Stimulated activated CD8-positive, alpha-beta memory T cell treated with anti-CD3 and anti-CD28 coated beads, Interleukin-12 subunit alpha, Interleukin-12 subunit beta, amount 100 ng/mL, for 1 hour (primary cell): ENCODE measurements at places on chromosomes 4 and X.

- no peak for DNase-seq
These were observed 38.1 kb downstream of the NFXL1 start for GRCh38 chr4:47876310-47876709.

GRCh38 chrX:155108427-155108826 is 37.1 kb downstream of the BRCC3 start:
- DNase-seq: no peak

DNA sequence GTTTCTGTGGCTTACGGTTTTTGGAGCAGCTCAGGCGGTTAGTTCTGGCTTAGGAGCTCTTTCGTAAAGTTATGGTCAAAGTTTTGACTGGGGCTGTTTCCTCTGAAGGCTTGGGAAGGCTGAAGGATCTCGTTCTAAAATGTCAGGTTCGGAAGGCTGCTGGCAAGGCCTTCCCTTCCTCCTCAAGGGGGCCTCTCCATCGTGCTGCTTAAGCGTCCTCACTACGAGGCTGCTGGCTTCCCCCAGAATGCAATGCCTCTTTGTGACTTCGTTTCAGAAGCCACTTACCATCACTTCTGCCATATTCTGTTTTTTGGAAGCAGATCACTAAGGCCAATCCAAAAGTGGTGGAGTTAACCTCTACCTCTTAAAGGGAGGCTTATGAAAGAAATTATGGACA is 1196.4 kb upstream of the TENM3 start:
- DNase-seq: no peak

GRCh38 chr4:159220353-159220752 is 117.5 kb downstream of the RAPGEF2 start:
- no peak for DNase-seq

DNA sequence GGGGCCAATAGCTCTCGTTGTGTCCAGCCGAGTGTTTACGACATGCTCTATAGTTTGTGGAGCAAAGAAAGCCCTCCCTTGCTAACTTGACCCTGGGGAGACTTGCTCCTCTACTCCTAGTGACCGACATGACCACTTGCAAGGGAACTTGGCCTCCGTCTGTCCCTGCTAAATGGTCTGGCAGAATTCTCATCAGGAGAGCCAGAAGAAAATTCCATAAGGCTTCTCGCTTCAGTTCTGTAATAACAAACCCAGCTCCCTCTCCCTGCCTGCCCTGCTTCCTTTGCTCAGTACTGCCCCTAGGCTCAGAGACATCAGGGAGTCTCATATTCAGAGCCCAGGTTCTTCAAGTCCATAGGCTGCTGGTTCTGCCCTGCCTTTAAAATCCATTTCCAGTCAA is 13.0 kb downstream of the DOCK11 start:
- DNase-seq: no peak

DNA sequence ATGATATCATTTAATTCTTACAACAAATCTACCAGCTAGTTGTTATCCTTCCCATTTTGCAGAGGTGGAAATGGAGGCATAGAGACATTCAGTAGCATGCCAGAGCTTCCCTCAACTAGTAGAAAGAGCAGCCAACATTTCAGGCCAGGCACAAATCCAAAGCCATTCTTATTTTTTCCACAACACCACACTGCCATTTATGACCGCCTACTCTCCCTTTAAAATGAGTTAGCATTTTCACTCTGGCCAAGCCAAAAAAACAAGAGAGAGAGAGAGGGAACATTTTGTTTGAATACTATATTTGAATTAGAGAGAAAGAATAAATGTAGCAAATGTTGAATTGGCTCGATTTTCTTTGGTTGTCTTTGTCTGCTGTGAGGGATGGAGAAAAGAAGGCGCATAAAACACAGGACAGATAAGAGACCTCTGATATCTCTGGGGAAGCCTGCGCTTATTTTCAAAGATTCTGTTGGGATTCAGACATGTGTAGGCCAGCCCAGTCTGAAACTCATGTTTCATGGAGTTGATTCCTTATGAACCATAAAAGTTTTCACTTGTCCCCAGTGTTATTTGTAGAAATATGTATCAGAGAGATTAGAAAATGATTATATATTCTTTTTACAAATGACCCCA is 265.7 kb downstream of the RAB28 start:
- DNase-seq: no peak

DNA sequence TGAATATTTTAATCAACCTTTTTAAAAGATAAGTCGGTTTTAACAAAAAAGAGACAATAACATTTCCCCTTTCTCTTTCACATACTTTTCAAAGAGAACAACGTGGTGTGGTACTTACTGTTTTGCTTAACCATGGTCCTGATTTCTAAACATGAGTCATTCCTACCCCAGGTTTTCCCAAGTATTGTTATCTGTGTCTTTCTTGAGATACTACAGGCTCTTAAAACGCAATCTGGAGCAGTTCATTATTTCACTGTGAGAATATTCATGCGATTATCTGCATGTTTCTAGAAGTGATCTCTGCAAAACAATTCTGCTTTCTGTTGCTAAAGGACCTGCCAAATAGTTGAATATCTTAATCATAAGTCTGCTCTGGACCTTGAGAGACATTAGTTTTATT is 127.3 kb downstream of the TENM3 start:
- no peak for DNase-seq

DNA sequence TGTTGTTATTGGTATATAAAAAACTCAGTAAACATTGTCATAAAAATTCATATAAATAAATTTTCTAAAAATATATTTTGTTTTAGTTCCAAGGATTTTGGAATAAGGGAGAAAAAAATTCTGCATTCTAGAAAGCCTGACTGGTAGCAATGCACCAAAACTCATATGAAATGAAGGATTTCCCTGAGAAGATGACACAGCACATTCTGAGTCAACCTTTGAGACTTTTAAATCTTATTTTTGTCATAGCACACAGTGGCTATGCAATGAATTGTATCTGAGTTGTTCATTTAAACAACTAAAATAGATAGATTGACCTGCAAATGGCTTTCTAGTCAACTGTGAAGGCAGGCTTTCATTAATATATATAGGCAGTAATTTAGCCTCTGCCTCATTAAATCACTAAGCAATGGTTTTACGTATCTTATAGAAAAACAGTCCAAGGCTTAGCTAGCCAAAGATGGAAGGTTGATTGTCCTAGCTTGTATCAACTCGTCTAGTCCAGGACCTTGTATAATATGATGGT is 239.1 kb upstream of the NEIL3 start:
- DNase-seq: no peak

DNA sequence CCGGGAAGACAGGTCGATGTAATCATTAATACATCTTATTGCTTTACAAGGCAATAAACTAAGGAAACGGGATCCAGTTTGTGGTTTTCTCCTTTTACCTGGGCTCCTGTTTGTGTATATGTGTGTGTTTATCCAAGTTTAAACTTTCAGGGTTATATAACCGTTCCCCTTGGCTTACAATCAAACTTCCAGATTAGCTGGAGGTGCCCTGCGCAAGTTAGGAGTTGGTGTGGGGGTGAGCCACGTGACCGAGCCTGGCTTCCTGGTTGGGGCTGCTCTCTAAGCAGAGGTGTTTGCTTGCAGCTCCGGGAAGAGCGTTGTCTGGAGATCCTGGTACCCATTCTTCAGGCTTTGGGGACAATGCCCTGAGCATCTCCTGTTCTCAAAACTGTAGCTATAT is 129.2 kb downstream of the FHDC1 start:
- DNase-seq: no peak

DNA sequence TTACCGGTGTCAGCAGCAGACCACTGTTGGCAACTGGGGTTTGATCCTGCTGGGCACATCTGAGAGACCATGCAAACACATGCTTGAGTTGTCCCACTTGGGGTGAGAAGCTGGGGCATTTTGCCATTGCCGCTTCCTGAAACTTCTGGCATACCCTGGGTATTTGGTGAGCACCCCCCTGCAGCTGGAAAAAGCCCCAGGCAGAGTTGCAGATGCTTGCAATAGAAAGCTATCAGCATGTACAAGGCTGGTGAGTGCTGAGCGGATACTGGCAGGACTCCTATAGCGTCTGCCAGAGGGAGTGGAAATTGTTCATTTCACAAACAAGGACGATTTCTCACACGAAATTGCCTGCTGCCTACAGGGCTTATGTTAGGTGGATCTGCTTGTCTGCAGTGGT is 32.3 kb downstream of the SUPT20HL1 start:
- no peak for DNase-seq

DNA sequence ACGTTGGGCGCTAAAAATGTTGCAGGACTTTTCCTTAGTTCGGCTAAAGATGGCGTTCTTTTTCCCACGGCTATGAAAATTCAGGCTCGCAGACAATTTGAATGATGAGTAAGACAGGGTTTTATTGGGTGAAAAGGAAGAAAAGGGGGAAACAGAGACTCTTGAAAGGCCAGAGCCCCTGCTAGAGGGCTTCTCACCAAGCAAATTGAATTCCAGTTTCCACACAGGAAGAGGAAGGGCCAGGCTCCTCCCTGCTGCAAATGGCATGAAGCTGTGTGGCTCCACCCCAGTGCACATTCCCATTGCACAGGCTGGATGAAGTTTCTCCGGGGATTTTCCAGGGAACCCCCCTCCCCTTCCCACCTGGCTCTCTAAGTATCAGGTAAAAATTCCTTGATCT is 210.9 kb downstream of the KLHL4 start:
- DNase-seq: no peak

DNA sequence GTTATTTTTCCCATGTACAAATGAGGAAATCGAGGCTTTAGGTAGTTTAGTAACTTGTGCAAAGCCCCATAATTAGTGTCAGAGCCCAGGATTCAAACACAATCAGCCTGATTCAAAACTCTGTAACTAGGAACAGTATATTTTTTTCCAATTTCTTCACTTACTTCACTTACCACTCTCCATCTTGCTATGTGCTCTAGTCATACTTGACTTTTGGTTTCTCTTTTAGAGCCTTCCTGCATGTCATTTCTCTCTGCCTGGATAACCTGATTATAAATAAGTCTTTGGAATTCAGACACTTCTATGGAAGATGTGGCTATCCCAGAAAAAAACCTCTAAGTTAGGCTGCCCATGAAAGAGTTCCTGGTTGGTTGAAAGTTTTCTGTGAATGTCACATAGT is 22.2 kb downstream of the SATL1 start:
- no peak for DNase-seq

- no peak for DNase-seq
These were observed 31.5 kb upstream of the RAPGEF2 start for GRCh38 chr4:159071178-159071968.

- no peak for DNase-seq
These were observed 6.0 kb downstream of the SAT1 start for GRCh38 chrX:23788946-23789345.

- no peak for DNase-seq
These were observed 216.2 kb downstream of the CEP135 start for GRCh38 chr4:56164907-56165306.

- no peak for DNase-seq
These were observed 57.0 kb downstream of the ZNF827 start for GRCh38 chr4:145881576-145881975.

DNA sequence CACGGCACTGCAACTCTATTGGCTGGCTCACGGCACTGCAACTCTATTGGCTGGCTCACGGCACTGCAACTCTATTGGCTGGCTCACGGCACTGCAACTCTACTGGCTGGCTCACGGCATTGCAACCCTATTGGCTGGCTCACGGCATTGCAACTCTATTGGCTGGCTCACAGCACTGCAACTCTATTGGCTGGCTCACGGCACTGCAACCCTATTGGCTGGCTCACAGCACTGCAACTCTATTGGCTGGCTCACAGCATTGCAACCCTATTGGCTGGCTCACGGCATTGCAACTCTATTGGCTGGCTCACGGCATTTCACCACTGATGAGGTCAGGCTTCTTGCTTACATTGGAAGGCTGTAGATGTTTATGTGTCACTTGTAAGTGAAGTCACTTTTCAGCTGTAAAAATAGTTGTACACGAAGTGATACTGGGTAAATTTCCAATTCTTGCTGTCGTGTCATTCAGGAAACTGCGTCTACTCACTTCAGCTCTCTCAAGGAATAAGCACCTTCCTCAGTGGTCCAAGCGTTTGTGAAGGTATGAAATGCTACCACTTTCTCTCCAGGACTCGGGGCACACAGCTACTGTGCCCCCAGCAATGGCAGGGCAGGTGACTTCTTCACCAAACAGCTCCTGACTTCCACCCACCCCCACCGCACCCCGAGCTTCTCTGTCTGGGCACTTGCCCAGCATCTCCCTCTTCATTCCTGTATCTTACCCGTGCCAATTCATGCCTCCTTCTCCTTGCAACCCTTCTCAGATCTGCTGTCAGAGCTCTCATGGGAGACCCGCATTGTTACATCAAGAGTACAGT is 141.3 kb downstream of the AFAP1 start:
- DNase-seq: no peak

GRCh38 chr4:113049421-113050370 is at the start of gene ANK2:
TSS of gene ANK2 (plus strand) at chr4:113049653. CDS start at chr4:113049729, 76 bp downstream.
- DNase-seq: no peak

- DNase-seq: no peak
These were observed 264.9 kb upstream of the PRPS2 start for GRCh38 chrX:12526306-12526705.

- DNase-seq: no peak
These were observed 1.0 kb downstream of the WFS1 start for GRCh38 chr4:6270636-6271121.

DNA sequence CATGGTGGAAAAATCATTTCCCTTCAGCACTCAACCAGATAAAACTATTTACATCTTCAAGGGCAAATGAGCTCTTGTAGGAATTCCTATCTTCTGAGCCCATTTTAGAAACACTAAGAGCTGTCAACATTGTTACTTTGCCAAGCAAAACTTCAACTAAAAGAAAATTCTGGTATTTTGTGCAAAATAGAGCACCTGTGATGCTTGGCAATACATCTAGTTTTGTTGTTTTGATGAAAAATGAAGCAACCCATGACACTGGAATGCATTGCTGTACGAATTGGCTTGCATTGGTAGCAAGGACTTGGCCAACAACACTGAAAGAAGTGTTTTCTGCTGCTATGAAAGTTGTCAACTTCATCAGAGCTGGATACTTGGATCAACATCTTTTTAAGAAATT is 194.4 kb downstream of the COX18 start:
- DNase-seq: no peak

- DNase-seq: no peak
These were observed 17.7 kb upstream of the PIM2 start for GRCh38 chrX:48936429-48937053.

DNA sequence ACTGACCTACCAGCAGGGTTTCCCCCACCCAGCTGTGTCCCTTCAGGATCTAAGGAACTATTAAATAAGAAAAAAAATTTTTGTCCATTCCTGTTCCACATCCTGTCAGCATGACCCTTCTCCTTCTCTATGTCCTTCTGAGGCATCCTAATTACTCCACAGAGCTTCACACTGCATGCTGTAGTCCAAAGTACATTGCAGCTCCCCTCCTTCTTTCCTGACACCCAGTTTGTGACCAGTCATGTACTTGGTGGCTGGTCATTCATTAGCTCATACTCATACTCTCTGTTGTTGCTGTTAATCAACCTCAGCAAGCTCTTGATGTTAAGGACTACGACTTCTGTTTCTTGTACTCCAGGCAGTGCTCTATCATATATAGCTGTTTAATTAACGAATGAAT is 2.4 kb upstream of the EGF start:
- DNase-seq: no peak
